Hematopoietic multipotent progenitor cell (in vitro differentiated cells): ENCODE measurements at places on chromosomes 6 and 20. TPM values are rescaled to one million over a fixed set of nuclear protein-coding genes. Genes with fewer than 3 reads are reported as not detected.
A peak's percentile ranks its signal among the peaks of the same experiment; 100 is the strongest.

The PTCRA gene
- total RNA-seq = under 0.01 TPM

The GGTLC1 gene
- not detected for total RNA-seq

The PNPLA1 gene
- 0.27 TPM for total RNA-seq

The OTOR gene
- not detected for total RNA-seq

- DNase-seq = no peak
These were observed 34.1 kb downstream of the SESN1 start for GRCh38 chr6:109060571-109060970.

GRCh38 chr20:44400970-44401769 lies 45.7 kb downstream of the HNF4A start:
- DNase-seq = no peak

DNA sequence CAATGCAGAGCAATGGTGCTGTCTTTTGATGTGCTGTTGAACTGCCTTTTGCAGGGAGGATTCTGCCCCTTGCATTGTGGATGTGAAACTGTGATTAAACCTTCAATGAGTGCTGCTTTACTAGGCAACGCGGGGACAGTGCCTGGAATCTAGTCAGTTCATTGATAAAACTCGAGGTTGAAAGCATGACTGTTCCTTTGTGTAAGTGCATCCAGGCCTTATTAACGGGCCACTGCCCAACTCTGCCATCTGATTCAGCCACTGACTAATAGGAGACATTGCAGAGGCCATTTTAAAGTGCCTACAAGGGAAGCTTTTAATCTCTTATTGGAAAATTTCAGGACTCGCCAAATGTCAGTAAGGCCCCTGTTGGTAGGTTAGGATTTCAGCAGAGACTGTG lies 49.3 kb downstream of the SLC35F1 start:
- no peak for DNase-seq

- no peak for DNase-seq
These were observed 2.1 kb downstream of the MYL9 start for GRCh38 chr20:36543184-36544133.

GRCh38 chr6:37257634-37258404 lies at the start of the genes TBC1D22B and TMEM217:
Gene TBC1D22B, plus strand, starts transcription at chr6:37257772. Its CDS starts 146 bp downstream, at chr6:37257918.
Gene TMEM217, minus strand, starts transcription at chr6:37258144. Its CDS starts 39,114 bp downstream, at chr6:37219030.
- peak; percentile 77 for DNase-seq
